ENCODE measurements at places on chromosomes 7 and 10.
A peak's percentile ranks its signal among the peaks of the same experiment; 100 is the strongest.

GRCh38 chr10:25725917-25726716 is 207.9 kb upstream of the MYO3A start:
- peak; percentile 74 for DNase-seq

DNA sequence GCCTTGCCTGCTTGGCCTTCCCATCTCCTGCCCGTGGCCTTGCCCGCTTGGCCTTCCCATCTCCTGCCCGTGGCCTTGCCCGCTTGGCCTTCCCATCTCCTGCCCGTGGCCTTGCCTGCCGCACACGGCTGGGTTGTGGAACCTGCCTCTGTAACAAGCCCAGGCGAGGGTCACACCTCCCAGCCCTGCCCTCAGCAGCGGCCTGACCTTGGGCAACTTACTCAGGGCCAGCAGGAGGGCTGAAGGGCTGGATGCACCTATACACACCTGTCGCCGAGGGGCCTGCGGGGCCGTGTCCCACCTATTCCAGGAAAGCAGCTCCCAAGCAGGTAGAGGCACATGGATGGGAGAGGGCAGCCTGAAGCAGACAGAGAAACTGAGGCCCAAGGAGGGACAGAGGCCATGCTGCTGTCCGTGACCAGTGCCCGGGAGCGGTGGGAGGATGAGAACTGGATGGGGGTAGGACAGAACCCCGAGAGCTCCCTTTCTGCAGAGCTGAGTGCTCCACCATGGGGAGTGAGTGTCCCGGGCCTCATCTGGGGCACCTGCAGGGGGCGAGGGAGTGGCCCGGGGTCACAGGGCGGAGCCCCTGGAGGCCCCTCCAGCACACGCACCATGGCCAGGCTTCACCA is 277.6 kb downstream of the ELFN1 start:
- DNase-seq, result no peak

DNA sequence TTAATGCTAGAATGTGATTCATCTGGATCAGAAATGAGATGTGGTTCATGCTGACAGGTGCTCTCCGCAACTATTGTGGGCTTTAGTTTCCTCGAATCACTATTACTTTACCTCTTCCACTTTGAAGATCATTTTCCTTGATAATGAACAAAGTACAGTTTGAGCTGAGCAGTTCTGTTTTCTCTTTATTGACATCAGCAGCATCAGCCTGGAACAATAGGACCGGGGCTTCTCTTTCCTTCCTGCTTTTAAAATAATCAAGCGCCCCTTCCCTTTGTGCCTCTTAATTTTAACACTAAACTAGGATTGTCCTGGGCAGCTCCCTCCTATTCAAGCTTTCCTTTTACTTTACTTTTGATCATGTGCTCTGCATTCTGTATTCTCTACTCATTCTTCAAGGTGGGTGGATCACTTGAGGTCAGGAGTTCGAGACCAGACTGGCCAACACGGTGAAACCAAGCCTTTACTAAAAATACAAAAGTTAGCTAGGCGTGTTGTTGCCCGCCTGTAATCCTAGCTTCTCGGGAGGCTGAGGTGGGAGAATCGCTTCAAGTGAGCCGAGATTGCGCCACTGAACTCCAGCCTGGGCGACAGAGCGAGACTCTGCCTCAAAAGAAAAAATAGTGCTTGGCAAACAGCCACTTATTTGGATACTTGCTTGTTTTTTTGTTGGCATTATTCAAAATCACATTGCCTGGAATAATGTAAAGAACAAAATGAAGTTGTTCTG is 67.0 kb upstream of the RHEB start:
- DNase-seq, result no peak

DNA sequence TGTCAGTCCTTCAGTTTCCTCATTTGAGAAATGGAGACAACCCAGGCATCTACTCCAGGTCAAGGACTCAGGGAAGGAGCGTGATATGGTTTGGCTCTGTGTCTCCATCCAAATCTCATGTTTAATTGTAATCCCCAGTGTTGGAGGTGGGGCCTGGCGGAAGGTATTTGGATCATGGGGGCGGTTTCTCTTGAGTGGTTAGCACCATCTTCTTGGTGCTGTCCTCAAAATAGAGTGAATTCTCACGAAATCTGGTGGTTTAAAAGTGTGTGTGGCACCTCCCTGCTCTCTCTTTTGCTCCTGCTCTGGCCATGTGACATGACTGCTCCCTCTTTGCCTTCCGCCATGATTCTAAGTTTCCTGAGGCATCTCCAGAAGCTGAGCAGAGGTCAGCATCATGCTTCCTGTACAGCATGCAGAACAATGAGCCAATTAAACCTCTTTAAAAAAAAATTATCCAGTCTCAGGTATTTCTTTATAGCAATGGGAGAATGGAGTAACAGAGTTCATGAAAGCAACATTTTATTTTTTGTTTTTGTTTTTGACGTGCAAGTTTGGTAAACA is 30.0 kb downstream of the ARHGAP22 start:
- no peak for DNase-seq

- DNase-seq, result no peak
These were observed 25.0 kb downstream of the SLC25A28 start for GRCh38 chr10:99595236-99595635.

GRCh38 chr10:97737770-97738265 is 890 bp downstream of the ZFYVE27 start:
- no peak for DNase-seq

Data from hematopoietic multipotent progenitor cell treated with erythropoietin and hydrocortisone succinate and interleukin-3 and kit ligand, for 4 days (in vitro differentiated cells).